Activated CD4-positive, alpha-beta memory T cell treated with anti-CD3 and anti-CD28 coated beads, Interleukin-2, amount 10 ng/mL, durations not matched to agents 7 days and 5 days (primary cell): ENCODE measurements at places on chromosomes 11 and 22.

DNA sequence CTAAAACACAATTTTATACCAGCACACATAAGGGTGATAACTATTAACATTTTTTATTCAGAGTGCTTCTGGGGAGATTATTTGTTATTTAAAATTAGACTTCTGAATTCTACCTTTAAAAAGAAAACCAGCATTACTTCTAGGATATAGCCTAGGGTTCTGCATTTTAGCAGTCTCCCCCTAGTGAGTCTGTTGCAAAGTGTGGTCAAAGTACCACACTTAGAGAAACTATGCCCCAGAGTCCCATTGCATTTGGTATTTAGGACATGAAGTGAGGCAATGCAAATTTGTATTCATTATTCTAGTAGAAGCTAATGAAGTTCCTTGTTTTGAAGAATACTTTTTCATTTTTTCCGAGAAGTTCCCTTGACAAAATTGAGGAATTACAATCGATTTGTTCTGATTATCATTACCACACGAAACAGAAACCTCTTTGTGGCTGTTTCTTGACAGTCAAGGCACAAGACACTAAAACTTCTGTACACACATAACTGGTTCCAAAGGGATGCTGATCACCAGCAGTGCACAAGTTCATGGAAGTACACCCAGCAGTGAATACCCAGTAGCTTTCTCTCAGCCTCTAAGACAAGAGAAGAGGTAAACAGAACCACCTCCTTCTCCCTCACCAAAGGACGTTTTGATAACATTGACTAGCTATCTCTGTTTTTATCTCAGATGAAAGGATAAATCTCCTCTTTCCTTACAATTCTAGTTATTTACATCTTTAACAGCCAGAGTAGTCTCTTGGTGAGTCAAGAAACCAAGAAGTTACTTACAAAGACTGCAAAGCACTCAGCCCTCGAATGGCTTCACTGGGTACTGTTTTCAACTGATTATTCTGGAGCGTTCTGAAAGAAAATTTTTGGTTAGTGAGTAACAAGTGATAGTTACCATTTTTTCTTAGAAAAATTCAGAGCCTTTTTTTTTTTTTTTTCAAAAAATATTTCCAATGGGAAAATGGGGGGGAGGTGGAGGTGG, 27.6 kb upstream of the CCDC34 start:
- H3K36me3 ChIP-seq = no peaks in the 10 kb centered on the region
- H3K27me3 ChIP-seq = no peaks in the 10 kb centered on the region
- peaks cover 20% of the 10 kb centered on the region for H3K4me1 ChIP-seq
- DNase-seq = no peak

GRCh38 chr11:119315131-119316015, 1.6 kb downstream of the MCAM start:
- peak; percentile 51 for DNase-seq
- peak overlapping the region; percentile 58 for H3K4me3 ChIP-seq
- H3K4me1 ChIP-seq = peaks cover 44% of the 10 kb centered on the region
- peak overlapping the region; percentile 24 for H3K27ac ChIP-seq
- no peaks in the 10 kb centered on the region for H3K36me3 ChIP-seq

GRCh38 chr11:73190557-73190885, 27.6 kb upstream of the P2RY2 start:
- H3K36me3 ChIP-seq = no peaks in the 10 kb centered on the region
- H3K27me3 ChIP-seq = no peaks in the 10 kb centered on the region
- DNase-seq = no peak
- no peak overlapping the region for H3K27ac ChIP-seq

GRCh38 chr11:119052163-119052814, 4.7 kb downstream of the HYOU1 start:
- DNase-seq = no peak
- H3K4me3 ChIP-seq = no peak overlapping the region
- H3K27ac ChIP-seq = peak overlapping the region; percentile 47
- no peaks in the 10 kb centered on the region for H3K27me3 ChIP-seq
- peaks cover 56% of the 10 kb centered on the region for H3K4me1 ChIP-seq
- peaks cover 78% of the 10 kb centered on the region for H3K36me3 ChIP-seq

DNA sequence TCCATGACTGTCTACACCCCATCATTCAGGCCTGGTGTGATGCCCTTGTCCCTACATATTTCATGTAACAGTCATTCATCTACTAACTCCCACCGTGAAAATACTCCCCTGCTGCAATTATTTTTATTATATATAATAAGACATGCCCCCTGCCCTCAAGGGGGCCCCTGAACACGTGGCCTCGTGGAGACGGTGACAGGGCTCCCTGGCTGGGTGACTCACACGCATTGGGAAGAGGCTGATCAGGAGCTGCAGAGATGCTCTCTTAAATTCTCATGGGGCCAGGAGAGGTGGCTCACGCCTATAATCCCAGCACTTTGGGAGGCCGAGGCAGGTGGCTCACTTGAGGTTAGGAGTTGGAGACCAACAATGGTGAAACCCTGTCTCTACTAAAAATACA, 88.6 kb downstream of the ST3GAL4 start:
- H3K4me1 ChIP-seq = peaks cover 5% of the 10 kb centered on the region
- no peaks in the 10 kb centered on the region for H3K36me3 ChIP-seq
- H3K27me3 ChIP-seq = peaks cover 11% of the 10 kb centered on the region
- no peak for DNase-seq
- no peak overlapping the region for H3K27ac ChIP-seq

- no peaks in the 10 kb centered on the region for H3K36me3 ChIP-seq
- no peak for DNase-seq
- H3K27ac ChIP-seq = no peak overlapping the region
- no peak overlapping the region for H3K4me3 ChIP-seq
These were observed 29.1 kb downstream of the RTL6 start for GRCh38 chr22:44468973-44469372.

GRCh38 chr11:3782963-3783362, 14.4 kb downstream of the NUP98 start:
- no peak overlapping the region for H3K4me3 ChIP-seq
- no peaks in the 10 kb centered on the region for H3K27me3 ChIP-seq
- DNase-seq = no peak
- H3K4me1 ChIP-seq = peaks cover 66% of the 10 kb centered on the region
- peak overlapping the region; percentile 16 for H3K27ac ChIP-seq
- H3K36me3 ChIP-seq = peaks cover 67% of the 10 kb centered on the region

- peaks cover 4% of the 10 kb centered on the region for H3K4me1 ChIP-seq
- no peak overlapping the region for H3K27ac ChIP-seq
- H3K36me3 ChIP-seq = no peaks in the 10 kb centered on the region
- H3K4me3 ChIP-seq = no peak overlapping the region
These were observed 3.3 kb upstream of the TMPRSS4 start for GRCh38 chr11:118073554-118073953.

DNA sequence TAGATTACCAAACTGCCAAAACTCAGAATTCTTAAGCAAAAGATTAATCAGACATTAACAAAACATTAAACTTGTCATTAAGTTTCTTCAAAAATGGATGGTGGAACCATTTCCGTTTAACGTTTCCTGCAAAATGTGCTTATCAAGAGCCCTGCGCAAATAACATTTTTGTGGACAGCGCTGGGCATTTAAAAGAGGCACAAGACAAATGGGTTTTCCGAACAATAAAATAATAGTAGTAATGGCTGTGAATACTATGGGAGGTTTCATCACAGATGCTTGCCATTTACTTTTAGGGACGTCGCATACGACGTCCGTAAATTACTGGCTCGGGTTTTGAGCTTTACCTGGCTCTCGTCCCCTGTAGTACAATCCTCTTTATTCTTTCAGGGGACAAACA, 1.1 kb downstream of the NPAT start:
- no peaks in the 10 kb centered on the region for H3K27me3 ChIP-seq
- H3K27ac ChIP-seq = no peak overlapping the region
- peaks cover 54% of the 10 kb centered on the region for H3K4me1 ChIP-seq
- H3K4me3 ChIP-seq = no peak overlapping the region

- no peaks in the 10 kb centered on the region for H3K27me3 ChIP-seq
- H3K4me1 ChIP-seq = peaks cover 31% of the 10 kb centered on the region
- H3K27ac ChIP-seq = peak overlapping the region; percentile 78
These were observed 39.5 kb upstream of the ADA2 start for GRCh38 chr22:17258788-17259148.

GRCh38 chr11:75387736-75388294, 11.5 kb upstream of the RPS3 start:
- no peak for DNase-seq
- peaks cover 19% of the 10 kb centered on the region for H3K4me1 ChIP-seq
- no peaks in the 10 kb centered on the region for H3K36me3 ChIP-seq
- H3K4me3 ChIP-seq = no peak overlapping the region
- no peak overlapping the region for H3K27ac ChIP-seq

GRCh38 chr11:66115638-66116301, 45.7 kb downstream of the PACS1 start:
- peaks cover 4% of the 10 kb centered on the region for H3K36me3 ChIP-seq
- DNase-seq = peak; percentile 21
- H3K27me3 ChIP-seq = no peaks in the 10 kb centered on the region
- peaks cover 76% of the 10 kb centered on the region for H3K4me1 ChIP-seq
- H3K4me3 ChIP-seq = peak overlapping the region; percentile 52

- H3K27ac ChIP-seq = no peak overlapping the region
- no peaks in the 10 kb centered on the region for H3K27me3 ChIP-seq
- H3K36me3 ChIP-seq = no peaks in the 10 kb centered on the region
- peaks cover 5% of the 10 kb centered on the region for H3K4me1 ChIP-seq
- DNase-seq = no peak
These were observed 32.6 kb upstream of the RCE1 start for GRCh38 chr11:66810576-66811185.
